ENCODE measurements at places on chromosomes 5 and 9. TPM values are rescaled to one million over a fixed set of nuclear protein-coding genes. Genes with fewer than 3 reads are reported as not detected.
A peak's percentile ranks its signal among the peaks of the same experiment; 100 is the strongest.

GRCh38 chr5:150789450-150789849 lies 10.9 kb downstream of the SMIM3 start:
- no peaks in the 10 kb centered on the region for H3K27me3 ChIP-seq
- no peak overlapping the region for H3K27ac ChIP-seq
- H3K4me3 ChIP-seq, result no peak overlapping the region

DNA sequence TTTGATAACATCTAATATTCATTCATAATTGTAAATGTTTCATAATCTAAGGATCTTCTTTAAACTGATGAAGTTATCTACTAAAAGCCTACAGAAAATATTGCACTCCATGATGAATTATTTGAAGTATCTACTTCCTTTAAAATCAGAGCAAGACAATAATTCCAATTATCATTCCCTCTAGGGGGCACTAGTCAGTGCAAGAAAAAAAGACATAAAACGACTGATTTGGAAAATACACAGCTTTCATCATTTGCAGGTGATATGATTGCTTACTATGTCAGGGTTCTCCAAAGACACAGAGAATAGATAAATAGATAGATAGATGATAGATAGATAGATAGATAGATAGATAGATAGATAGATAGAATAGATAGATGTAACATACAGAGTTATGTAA lies 13.5 kb upstream of the GRM6 start:
- H3K4me3 ChIP-seq, result no peak overlapping the region
- DNase-seq, result no peak
- H3K27ac ChIP-seq, result no peak overlapping the region
- no peaks in the 10 kb centered on the region for H3K4me1 ChIP-seq
- no peaks in the 10 kb centered on the region for H3K36me3 ChIP-seq
- H3K27me3 ChIP-seq, result no peaks in the 10 kb centered on the region

GRCh38 chr9:79000230-79001002 lies 571.3 kb upstream of the TLE4 start:
- no peaks in the 10 kb centered on the region for H3K36me3 ChIP-seq
- no peak overlapping the region for H3K4me3 ChIP-seq
- H3K4me1 ChIP-seq, result no peaks in the 10 kb centered on the region

GRCh38 chr5:28328681-28329080 lies 1290.3 kb upstream of the CDH9 start:
- H3K4me1 ChIP-seq, result no peaks in the 10 kb centered on the region
- no peak overlapping the region for H3K27ac ChIP-seq
- no peaks in the 10 kb centered on the region for H3K36me3 ChIP-seq
- no peak overlapping the region for H3K4me3 ChIP-seq

DNA sequence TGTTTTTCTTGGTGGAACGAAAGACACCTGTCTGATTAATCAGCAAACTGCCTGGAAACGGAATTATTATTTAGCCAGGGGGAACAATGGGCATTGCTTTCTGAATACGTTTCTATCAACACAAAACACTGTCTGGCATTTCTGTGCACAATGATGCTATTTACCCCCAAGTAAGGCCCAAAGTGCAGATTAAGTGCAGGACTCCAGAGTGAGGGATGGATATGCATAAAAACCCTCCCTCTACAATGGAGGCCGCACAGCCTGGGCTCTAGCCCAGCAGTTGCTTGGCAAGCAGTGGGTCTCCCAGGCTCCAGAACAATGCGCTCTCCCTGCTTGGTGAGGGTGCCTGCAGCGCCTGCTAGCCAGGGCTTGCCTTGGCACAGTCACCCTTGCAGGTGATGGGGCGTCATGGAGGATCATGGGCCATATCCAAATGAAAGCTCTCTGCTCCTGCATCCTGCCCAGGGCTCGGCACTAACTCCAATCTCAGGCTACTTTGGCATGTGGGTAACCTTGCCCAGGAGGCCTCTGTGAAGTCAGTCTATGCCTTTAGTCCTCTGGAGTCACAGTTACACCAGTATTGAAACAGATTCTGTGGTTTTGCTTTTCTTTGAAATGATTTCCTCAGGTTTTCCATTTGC lies 11.5 kb upstream of the SPATA24 start:
- DNase-seq, result no peak
- H3K4me3 ChIP-seq, result no peak overlapping the region
- H3K4me1 ChIP-seq, result no peaks in the 10 kb centered on the region
- H3K27me3 ChIP-seq, result no peaks in the 10 kb centered on the region
- H3K36me3 ChIP-seq, result peaks cover 11% of the 10 kb centered on the region

- no peak overlapping the region for H3K27ac ChIP-seq
- no peaks in the 10 kb centered on the region for H3K36me3 ChIP-seq
- H3K4me1 ChIP-seq, result no peaks in the 10 kb centered on the region
- no peak overlapping the region for H3K4me3 ChIP-seq
- no peak for DNase-seq
Observed at GRCh38 chr5:159902444-159903121, 13.7 kb upstream of the ADRA1B start.

GRCh38 chr5:135053989-135054388 lies 20.0 kb upstream of the PITX1 start:
- H3K4me1 ChIP-seq, result peaks cover 5% of the 10 kb centered on the region
- DNase-seq, result no peak
- no peaks in the 10 kb centered on the region for H3K36me3 ChIP-seq
- H3K27ac ChIP-seq, result no peak overlapping the region
- no peaks in the 10 kb centered on the region for H3K27me3 ChIP-seq

DNA sequence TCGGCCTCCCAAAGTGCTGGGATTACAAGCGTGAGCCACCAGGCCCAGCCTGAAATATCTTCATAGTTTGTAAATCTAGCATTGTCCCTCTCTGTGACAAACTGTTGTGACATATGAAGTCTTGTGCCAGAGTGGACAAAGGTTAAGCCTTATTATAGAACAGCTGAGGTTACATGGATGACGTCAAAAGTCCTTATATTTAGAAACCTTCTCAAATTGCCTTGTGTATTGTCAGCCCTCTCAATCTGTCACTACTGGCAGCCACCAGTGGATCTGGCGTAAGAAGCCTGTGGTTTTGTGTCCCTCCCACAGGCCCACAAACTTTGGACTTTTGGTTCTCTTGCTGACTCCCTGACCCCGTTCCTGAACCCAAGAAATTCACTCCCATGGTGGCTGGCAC lies 79.4 kb upstream of the CCDC112 start:
- H3K36me3 ChIP-seq, result no peaks in the 10 kb centered on the region
- H3K27me3 ChIP-seq, result no peaks in the 10 kb centered on the region
- no peak overlapping the region for H3K4me3 ChIP-seq
- no peak for DNase-seq

- no peaks in the 10 kb centered on the region for H3K36me3 ChIP-seq
- H3K27ac ChIP-seq, result no peak overlapping the region
- H3K4me1 ChIP-seq, result peaks cover 10% of the 10 kb centered on the region
- DNase-seq, result no peak
- H3K4me3 ChIP-seq, result no peak overlapping the region
Observed at GRCh38 chr9:113692256-113692655, 183.9 kb upstream of the ZNF618 start.

DNA sequence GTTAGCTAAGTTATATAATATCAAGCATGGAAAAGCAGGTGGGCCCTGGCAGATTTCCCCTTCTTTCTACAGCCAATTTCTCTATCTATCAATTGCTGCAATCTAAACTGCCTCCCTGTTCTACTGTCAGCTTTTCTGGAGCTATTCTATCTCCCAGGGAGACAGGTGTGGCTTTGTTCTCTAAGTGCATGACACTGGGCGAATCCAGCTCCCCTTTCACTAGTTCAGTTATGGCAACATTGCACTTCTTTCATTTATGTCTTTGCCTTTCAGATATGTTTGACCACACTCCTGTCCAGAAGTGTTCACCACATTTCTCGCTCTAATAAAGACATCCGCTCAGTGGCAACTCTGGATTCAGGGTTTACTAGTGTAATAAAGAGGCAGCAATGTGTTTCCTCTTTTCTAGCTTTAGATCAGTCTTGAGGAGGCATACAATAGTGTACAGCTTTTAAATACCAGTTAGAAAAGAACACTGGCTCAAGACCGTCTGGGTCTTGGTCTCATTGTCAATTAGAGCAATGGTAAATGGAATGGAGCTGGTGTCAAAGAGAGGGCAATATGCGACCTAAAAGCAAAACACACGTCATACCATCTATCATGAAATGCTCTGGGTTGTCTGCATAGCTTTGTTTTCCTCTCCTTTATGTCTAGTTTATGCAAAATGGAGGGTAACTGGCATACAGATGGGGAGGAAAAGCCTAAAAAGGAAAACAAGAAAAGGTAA lies 197.0 kb downstream of the SLF1 start:
- H3K4me1 ChIP-seq, result no peaks in the 10 kb centered on the region
- no peak overlapping the region for H3K27ac ChIP-seq
- DNase-seq, result no peak

- no peak overlapping the region for H3K4me3 ChIP-seq
- H3K27ac ChIP-seq, result no peak overlapping the region
- DNase-seq, result no peak
- H3K4me1 ChIP-seq, result no peaks in the 10 kb centered on the region
- no peaks in the 10 kb centered on the region for H3K27me3 ChIP-seq
Observed at GRCh38 chr5:135642488-135642870, 63.7 kb upstream of the CXCL14 start.

DNA sequence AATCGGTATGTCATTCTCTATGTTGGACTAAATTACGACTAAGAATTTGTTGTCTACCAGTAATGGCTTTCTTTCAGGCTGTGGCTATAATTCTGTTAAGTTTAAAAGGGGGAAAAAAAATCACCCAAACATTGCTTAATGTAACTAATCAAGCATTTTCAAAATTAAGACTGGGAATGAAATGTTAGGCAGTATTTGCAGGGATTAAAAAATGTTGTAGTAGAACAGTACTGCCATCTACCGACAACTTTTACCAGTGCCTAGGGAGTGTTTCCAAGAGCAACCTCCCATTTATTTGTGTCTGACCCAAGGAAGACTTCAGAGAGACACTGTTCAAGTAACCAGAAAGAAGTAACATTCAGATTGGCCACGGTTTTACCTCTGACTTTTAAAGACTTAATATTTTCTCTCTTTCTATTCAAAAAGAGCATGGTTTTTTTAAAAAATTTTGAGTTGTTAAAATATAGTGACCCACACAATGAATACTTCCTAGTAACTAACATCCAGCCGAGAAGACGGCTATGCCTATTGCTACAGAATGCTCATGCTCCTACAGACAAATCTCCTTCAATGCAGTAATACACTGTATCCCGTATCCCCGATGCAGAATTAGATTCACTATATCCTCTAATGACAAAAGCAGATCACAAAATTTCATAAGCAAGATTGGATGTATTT lies 92.4 kb downstream of the ARL15 start:
- no peaks in the 10 kb centered on the region for H3K36me3 ChIP-seq
- no peaks in the 10 kb centered on the region for H3K4me1 ChIP-seq
- no peaks in the 10 kb centered on the region for H3K27me3 ChIP-seq
- no peak overlapping the region for H3K27ac ChIP-seq

DNA sequence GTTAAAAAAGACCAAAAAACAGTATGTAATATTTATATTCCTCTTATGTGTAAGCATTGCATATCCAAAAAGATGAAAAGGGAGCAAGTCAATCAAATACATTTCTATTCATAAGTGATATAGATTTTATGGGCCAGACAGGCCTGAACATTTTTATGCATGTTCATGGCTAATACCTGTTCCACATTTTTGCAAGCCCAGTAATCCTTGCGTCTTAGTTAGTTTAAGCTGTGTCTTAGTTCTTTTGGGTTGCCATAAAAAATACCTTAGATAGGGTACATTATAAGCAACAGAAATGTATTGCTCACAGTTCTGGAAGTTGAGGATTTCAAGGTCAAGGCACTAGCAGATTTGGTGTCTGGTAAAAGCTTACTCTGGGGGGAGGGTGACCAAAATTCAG lies 342.1 kb downstream of the TAF11L14 start:
- no peaks in the 10 kb centered on the region for H3K4me1 ChIP-seq
- no peaks in the 10 kb centered on the region for H3K27me3 ChIP-seq
- DNase-seq, result no peak
- no peak overlapping the region for H3K4me3 ChIP-seq

- H3K27me3 ChIP-seq, result no peaks in the 10 kb centered on the region
- H3K36me3 ChIP-seq, result peaks cover 19% of the 10 kb centered on the region
- peak overlapping the region; percentile 87 for H3K27ac ChIP-seq
- no peaks in the 10 kb centered on the region for H3K4me1 ChIP-seq
- H3K4me3 ChIP-seq, result no peak overlapping the region
- no peak for DNase-seq
Observed at GRCh38 chr9:95031711-95032461, 285.6 kb downstream of the FANCC start.

The AFAP1L1 gene
- 45.6 TPM for total RNA-seq

The WNT8A gene
- not detected for total RNA-seq

The LRRC70 gene
- 1.9 TPM for total RNA-seq

The RPL37 gene
- 51.2 TPM for total RNA-seq

The TMEM215 gene
- not detected for total RNA-seq

The DAB2IP gene
- 47.0 TPM for total RNA-seq

Measured in right atrium auricular region (tissue), 2 donors.